Mucosa of gallbladder (tissue), 1 donor: ENCODE measurements at places on chromosomes 6 and 20.

DNA sequence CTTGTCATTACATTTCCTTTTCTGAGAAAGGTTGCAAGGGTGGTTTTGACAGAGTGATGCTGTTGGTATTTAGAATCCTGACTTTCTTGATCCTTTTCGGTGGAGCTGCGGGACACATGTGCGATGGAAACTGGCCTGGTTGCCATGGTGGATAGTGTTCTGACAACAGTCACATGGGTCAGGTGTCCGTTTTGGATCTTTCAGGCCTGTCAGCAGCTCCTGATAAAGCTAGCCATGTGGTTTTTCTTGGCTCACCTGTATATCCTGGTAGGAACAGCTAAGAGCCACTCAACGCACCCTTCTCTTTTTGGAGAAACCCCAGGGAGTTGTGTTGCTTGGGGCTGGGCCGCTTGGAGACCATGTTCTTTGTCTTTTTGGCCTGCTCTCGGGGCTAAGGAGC lies 177.4 kb downstream of the MTFR2 start:
- DNase-seq, result no peak

DNA sequence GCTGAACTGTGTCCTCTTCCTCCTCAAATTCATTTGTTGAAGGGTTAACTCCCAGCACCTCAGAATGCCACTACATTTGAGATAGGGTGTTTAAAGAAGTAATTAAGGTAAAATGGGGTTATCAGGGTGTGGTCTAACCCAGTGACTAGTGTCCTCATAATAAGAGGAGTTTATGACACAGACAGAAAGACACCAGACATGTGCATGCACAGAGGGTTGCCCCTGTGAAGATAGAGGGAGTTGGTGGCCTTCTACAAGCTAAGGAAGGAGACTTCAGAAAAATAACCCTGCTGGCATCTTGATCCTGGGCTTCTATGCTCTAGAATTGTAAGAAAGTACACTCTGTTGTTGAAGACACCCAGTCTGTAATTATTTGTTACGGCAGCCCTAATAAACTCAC lies 24.9 kb upstream of the EDN1 start:
- no peak for DNase-seq

DNA sequence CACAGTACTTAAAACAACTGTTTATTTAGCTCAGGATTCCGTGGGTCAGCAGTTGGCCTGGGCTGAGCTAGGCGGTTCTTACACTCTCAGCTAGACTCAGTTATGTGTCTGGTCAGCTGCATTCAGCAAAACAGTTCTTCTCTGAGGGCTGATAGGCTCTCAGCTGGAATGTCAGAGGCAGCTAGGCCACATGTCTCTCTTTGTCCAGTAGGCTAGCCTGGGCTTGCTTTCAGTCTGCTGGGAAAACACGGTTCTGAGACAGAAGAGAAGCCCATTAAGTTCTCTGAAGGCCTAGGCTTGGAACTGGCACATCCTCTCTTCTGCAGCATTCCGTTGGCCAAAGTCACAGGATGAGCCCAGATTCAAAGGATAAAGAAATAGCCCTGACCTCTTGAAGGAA lies 65.6 kb downstream of the TULP4 start:
- peak; percentile 15 for DNase-seq

DNA sequence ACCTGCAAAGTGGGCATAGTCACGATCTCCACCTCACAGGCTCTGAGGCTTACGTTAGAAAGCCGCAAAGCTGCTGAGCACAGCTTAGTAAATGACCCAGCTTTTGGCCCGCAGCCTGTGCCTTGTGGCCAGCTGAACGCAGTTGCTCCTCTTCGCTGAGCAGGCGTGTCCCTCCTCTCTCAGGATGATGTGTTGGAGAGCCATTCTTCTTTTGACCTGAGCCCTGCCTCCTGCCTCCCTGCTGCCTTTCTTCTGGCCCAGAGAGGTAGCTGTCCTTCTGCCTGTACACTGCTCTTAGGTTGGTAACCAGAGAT lies 47.6 kb upstream of the MYL9 start:
- peak; percentile 57 for DNase-seq

GRCh38 chr20:53609491-53610445 lies 16.1 kb upstream of the ZNF217 start:
- DNase-seq, result peak; percentile 48

GRCh38 chr20:10634683-10635411 lies 39.0 kb downstream of the JAG1 start:
- no peak for DNase-seq

GRCh38 chr6:54846243-54846856 lies at the start of gene FAM83B:
Gene FAM83B (plus strand): TSS chr6:54846771. CDS start chr6:54870247, 23,476 bp downstream.
- DNase-seq, result peak; percentile 69

- no peak for DNase-seq
Observed at GRCh38 chr6:155980768-155981079, 525.1 kb upstream of the NOX3 start.

DNA sequence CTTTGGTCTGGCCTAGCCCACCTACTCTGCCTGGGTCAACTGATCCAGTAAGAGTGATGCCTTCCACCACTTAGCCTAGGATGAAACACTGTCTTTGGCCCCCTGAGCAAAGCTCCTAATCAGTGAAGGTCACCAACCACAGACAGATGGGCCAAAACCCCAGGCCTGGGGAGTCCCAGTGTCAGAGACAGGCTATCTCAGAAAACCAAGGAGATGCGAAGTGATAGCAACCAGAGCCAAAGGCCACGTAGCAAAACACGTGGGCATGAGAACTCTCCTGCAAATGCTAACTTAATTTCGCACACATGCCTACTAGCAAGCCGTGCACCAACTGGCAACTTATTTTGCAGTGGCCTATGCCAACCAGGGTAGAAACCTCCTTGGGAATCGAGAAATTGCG lies 29.1 kb downstream of the AGPAT4 start:
- DNase-seq, result no peak

GRCh38 chr20:46275091-46275490 lies 33.2 kb downstream of the CDH22 start:
- no peak for DNase-seq

- DNase-seq, result no peak
Observed at GRCh38 chr6:138160329-138161087, 1.2 kb upstream of the ARFGEF3 start.

GRCh38 chr6:122694602-122695001 lies 84.4 kb downstream of the PKIB start:
- no peak for DNase-seq

GRCh38 chr20:17671011-17671410 lies 11.0 kb downstream of the RRBP1 start:
- no peak for DNase-seq

DNA sequence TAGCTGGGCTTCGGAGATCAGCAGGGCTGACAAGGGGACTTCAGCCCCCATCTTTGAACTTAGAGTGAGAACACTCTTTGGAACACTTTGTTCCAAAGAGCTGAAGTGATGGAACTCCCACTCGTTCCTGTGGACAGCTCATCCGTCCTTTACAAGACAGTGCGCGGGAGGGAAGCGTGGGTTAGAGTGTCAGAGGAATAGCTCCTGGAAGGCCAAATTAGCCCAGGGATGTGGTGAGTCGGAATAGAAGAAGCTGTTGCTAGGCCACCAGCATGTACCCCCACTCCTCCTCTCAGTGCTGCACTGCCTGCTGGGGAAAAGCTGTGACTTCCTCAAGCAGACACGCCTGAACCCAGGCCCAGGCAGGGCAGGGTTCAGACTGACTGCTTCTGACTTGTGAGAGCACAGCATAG lies 1.7 kb downstream of the SDCBP2 start:
- peak; percentile 11 for DNase-seq

DNA sequence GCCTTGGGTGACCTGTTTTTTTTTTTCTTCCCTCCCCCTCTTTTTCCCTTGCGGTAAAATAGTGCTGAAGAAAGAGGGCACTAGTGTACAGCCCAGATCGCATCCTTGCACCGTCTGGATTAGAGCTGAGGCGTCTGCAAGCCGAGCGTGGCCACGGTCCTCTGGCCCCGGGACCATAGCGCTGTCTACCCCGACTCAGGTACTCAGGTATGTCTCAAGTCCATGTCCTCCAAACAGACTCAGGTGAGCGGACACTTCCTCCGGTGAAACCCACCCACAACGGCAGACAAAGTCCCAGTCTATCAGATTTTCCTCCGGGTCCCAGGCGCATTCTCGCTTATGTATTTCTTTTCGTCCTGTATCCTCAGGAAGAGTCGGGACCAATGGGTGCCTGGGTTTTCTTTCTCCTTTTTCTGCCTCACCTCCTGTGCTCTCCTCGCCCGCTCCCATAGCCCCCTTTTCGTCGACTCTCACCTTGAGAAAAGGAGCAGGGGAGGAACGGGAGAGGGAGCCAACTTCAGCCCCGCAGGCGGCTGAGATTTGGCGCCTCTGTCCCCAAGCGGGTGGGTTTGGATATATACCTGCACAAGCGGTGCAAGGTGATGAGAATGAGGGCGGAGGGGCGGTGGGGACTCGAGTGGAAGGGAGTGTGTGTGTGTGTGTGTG lies 1.1 kb upstream of the GRM1 start:
- DNase-seq, result no peak

DNA sequence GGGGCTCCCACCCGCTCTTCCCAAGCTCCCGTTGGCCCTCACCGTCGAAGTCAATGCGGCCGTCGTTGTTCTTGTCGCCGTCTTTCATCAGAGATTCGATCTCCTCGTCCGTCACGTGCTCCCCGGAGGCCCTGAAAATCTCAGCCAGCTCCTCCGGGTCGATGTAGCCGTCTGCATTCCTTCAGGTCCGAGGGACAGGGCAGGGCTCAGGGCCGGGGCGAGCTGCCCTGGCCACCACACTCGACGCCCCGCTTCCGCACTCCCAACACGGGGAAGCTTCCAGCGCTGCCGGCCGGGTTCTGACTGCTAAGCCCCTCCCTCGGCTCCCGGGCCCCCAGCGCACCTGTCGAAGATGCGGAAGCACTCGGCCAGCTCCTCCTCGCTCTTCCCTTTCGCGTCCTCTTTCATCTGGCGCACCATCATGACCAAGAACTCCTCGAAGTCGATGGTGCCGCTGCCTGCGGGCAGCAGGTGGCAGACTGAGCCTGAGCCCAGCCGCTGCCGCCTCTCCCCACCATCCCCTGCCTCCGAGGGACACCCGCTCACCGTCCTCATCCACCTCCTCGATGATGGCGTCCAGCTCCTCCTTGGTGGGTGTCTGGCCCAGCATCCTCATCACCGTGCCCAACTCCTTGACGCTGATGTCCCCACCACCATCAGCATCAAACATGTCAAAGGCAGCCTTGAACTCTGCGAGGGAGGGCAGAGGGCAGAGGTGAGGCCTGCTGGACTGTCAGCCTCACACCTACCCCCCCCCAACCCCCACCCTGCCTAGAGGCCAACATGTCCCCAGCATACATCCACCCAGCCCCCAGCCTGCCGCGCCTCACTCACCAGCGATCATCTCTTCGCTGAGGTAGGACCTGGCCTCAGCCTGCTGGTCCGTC lies 2.9 kb downstream of the TNNC2 start:
- DNase-seq, result peak; percentile 40

- no peak for DNase-seq
Observed at GRCh38 chr20:13147971-13148370, 73.1 kb upstream of the ISM1 start.

DNA sequence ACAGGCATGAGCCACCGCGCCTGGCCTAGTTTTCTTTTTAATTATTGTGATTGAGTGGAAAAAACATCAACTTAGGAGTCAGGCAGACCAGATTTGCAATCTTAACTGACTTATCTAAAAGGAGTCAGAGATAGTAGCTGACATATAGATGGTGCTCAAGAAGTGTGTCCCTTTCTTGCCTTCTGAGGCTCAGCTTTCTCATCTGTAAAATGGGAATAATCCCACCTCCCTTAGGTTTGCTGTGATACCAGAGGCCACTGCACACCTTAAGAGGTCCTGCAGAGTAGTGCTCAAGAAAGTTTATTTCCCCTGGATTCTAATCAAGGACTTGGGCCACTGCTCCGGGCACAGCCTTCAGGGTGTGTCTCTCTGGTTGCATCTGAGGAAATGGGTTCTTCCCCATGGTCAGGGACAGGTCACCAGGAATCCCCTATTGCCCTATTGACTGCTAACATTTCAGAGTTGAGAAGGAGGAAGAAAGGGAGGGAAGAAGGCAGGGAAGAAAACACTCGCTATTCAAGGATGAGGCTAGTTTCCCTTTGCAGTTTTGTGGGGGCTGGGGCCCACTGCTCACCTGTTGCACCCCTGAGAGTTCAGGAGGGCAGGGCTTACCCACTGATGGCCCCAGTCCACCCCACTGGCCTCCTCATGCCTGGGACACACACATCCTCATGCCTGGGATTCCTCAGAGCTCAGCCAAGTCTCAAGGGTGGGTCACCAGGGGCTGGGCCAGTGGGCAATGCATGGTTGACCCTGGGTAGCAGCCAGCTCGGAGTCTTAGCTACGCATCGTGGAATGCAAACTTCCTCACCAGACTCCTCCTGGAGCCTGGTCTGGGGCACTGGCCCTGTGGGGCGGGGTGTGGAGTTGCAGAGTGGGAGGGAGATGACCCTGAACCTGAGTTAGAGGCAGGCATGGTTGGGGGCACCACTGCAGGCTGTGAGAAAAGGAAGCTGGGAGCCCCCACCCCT lies 21.2 kb downstream of the C6orf132 start:
- no peak for DNase-seq

DNA sequence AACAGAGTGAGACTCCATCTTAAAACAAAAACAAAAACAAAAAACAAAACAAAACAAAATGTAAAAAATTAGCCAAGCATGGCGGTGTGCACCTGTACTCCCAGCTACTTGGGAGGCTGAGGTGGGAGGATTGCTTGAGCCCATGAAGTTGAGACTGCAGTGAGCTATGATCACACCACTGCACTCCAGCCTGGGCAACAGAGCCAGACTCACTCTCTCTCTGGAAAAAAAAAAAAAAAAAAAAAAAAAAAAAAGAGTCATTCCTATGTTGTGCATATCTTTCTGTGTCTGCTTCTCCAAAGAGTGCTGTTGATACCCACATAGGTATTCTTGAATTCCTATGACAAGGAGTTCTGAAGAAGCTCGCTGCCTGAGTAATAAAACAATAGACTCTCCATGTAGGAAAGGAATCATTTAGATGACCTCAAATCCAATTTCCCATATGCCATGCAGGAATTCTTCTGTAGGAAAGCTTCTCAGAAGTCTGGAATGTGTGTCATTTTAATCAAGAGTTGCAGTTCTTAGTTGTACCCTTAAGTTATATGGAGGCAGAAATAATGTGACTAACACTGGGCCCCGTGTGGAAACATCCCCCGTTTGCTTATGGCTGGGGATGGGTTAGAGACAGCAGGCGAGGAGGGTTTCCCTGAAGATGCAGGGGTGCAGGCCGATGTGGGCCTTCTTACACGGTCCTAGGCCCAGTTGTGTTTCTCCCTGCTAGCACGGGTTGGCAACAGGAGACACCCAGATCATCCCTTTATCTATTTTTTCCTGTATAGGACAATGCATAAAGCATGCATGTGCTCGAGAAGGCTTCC lies 79.4 kb downstream of the ZDHHC14 start:
- no peak for DNase-seq
